Heart right ventricle (tissue), 16 donors: ENCODE measurements at places on chromosomes 5 and 9.

GRCh38 chr9:78363221-78363620, 66.3 kb downstream of the PSAT1 start:
- H3K36me3 ChIP-seq = no peaks in the 10 kb centered on the region
- no peaks in the 10 kb centered on the region for H3K27me3 ChIP-seq
- no peak overlapping the region for H3K27ac ChIP-seq
- no peak overlapping the region for H3K4me3 ChIP-seq
- DNase-seq = no peak

DNA sequence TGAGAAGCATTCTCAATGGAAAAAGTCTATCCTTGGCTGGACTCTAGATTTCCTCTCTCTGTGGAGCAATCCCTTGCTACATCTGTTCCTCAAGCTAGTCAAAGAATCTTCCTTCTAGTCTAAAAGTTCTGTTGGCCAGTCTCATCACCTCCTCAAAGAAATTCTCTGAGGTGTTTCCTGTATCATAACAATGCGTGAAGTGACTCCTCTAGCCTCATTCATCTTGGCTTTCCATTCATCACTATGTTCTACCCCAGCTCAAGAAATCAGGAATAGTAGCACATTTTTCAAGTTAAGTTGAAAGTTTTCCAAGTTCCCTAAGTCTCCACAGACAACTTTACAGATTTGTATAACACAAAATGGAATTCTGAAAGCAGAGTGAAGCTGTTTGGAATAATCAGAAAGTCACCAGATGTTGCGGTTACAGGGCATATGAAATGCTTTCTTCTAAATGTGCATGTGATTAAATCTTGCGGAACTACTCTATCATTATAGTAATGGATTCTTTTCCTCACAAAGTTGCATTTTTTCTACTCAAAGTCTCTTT, 176.6 kb upstream of the FREM1 start:
- H3K4me1 ChIP-seq = no peaks in the 10 kb centered on the region
- H3K27me3 ChIP-seq = no peaks in the 10 kb centered on the region
- H3K36me3 ChIP-seq = no peaks in the 10 kb centered on the region
- DNase-seq = no peak
- no peak overlapping the region for H3K27ac ChIP-seq
- no peak overlapping the region for H3K4me3 ChIP-seq

GRCh38 chr9:105541838-105542237, 16.1 kb upstream of the FKTN start:
- no peak overlapping the region for H3K4me3 ChIP-seq
- H3K27me3 ChIP-seq = no peaks in the 10 kb centered on the region
- no peak for DNase-seq
- no peaks in the 10 kb centered on the region for H3K36me3 ChIP-seq
- no peak overlapping the region for H3K27ac ChIP-seq

- H3K36me3 ChIP-seq = peaks cover 84% of the 10 kb centered on the region
- no peaks in the 10 kb centered on the region for H3K27me3 ChIP-seq
- no peak for DNase-seq
- H3K4me3 ChIP-seq = no peak overlapping the region
- H3K4me1 ChIP-seq = no peaks in the 10 kb centered on the region
Observed at GRCh38 chr5:116486588-116486987, 88.0 kb downstream of the SEMA6A start.

- H3K36me3 ChIP-seq = no peaks in the 10 kb centered on the region
- H3K27ac ChIP-seq = no peak overlapping the region
- H3K4me1 ChIP-seq = no peaks in the 10 kb centered on the region
Observed at GRCh38 chr9:135144581-135145170, 57.2 kb downstream of the OLFM1 start.

DNA sequence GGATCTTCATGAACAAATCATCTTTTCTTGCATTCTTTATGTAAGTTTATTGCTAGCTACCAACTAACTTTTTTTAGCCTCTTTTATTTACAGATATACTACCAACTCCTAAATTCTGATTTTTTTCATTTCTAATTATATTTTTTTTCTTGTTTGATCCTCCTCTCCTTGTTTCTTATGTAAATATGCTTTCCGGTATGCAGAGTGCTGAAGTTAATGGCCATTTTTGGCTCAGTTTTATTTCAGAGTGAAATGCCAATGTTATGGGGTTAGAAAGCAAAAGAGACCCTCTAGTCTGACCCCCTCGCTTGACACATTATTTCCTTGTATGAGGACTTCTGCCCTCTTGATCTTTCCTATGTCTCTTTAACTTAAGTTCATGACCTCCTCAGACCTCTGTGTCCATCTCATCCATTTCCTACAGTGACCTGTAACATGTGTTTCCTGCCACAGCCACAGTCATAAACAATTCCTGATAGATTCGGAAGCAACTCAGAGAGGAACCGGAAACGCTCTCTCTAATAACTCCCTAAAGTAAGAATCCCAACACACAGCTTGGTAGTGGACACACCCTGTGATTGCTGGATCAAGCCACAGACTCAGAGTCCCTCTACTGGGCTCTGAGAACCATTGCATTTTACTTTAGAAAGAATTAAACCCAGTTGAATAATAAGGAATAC, 42.9 kb upstream of the AFAP1L1 start:
- no peak overlapping the region for H3K4me3 ChIP-seq
- peak overlapping the region; percentile 48 for H3K27ac ChIP-seq
- peaks cover 38% of the 10 kb centered on the region for H3K4me1 ChIP-seq
- H3K27me3 ChIP-seq = no peaks in the 10 kb centered on the region

DNA sequence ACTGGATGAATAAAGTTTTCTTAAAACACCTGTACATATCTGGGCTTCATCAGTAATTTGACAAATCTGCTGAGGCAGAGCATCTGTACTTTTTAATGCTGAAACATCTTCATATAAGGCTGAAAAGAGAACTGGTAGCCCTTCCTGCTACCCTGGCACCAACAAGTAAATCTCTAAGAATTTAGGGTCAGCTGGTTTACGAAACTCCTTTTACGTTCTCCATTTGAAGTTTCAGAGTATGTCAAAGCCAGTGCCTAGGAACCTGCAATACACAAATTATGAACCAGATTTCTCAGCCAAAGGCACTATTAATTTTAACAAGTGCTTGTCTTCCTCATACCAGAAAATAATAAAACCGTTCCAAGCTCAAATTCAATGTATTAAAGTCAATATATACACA, 3.8 kb downstream of the ZFAND5 start:
- DNase-seq = no peak
- peaks cover 14% of the 10 kb centered on the region for H3K4me1 ChIP-seq
- peaks cover 28% of the 10 kb centered on the region for H3K36me3 ChIP-seq
- H3K27ac ChIP-seq = peak overlapping the region; percentile 41
- no peaks in the 10 kb centered on the region for H3K27me3 ChIP-seq
- H3K4me3 ChIP-seq = peak overlapping the region; percentile 92

DNA sequence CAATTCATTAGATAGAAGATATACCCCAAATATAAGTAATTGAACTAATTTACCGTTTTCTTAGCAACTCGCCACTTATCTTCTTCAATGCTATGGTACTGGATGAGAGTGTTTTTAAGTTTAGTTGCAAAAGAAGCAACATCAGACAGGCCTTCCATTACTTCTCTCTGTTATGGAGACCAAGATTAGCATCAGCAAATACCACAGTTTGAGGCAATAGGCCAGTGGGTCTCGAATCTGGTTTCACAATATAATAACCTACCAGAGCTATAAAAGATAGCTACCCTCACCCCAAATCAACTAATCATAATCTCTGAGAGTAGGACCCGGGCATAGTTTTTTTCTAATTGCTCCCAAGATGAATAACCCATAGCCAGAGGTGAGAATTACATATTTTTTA, 5.1 kb downstream of the STARD4 start:
- H3K27ac ChIP-seq = no peak overlapping the region
- no peaks in the 10 kb centered on the region for H3K36me3 ChIP-seq
- H3K4me1 ChIP-seq = peaks cover 26% of the 10 kb centered on the region
- no peak for DNase-seq

DNA sequence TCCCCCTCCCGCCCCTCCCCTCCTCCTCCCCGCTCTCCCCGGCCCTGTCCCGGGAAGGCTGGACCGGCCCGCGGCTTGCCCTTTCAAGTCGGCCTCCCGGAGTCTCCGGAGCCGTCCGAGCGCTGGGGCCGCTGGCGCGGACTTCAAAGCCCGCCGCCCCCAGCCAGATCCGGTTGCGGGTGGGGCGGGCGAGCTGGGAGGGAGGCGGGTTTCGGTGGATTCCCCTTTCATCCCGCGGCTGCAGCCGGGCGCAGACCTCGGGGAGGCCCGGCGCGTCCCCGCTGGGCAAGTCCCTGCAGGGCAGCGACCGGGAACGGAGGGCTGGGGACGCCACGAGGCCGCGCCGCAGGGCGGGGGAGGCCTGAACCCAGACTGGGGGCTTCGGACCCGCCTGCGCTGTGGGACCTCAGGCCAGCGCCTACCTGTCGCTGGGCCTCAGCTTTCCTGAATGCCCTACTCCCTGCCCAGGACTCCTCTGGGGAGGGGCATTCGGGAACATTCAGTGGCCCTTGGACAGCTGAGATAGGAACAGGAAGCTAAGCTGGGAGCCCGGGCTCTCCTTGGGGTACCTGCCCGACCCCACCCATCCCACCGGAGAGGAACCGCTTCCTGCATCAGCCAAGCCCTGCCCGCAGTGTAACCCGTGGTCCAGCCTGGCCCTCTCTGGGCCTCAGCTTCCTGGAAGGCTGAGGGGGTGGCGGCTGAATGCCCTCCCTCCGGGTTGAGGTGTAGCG, 23.4 kb downstream of the C9orf50 start:
- peak overlapping the region; percentile 87 for H3K27ac ChIP-seq
- H3K4me3 ChIP-seq = peak overlapping the region; percentile 15
- no peaks in the 10 kb centered on the region for H3K36me3 ChIP-seq
- H3K27me3 ChIP-seq = peaks cover 9% of the 10 kb centered on the region

- H3K36me3 ChIP-seq = no peaks in the 10 kb centered on the region
- H3K27me3 ChIP-seq = no peaks in the 10 kb centered on the region
- no peak for DNase-seq
- no peaks in the 10 kb centered on the region for H3K4me1 ChIP-seq
- H3K27ac ChIP-seq = no peak overlapping the region
Observed at GRCh38 chr5:59765446-59765845, 128.1 kb downstream of the PDE4D start.

- H3K36me3 ChIP-seq = no peaks in the 10 kb centered on the region
- H3K4me1 ChIP-seq = no peaks in the 10 kb centered on the region
- no peak overlapping the region for H3K4me3 ChIP-seq
- no peak overlapping the region for H3K27ac ChIP-seq
- no peak for DNase-seq
- H3K27me3 ChIP-seq = no peaks in the 10 kb centered on the region
Observed at GRCh38 chr5:114780290-114780689, 389.4 kb downstream of the TRIM36 start.

- DNase-seq = no peak
- no peak overlapping the region for H3K4me3 ChIP-seq
- peaks cover 5% of the 10 kb centered on the region for H3K36me3 ChIP-seq
- H3K27ac ChIP-seq = peak overlapping the region; percentile 95
- no peaks in the 10 kb centered on the region for H3K27me3 ChIP-seq
Observed at GRCh38 chr9:35661756-35662350, 3.1 kb downstream of the ARHGEF39 start.

DNA sequence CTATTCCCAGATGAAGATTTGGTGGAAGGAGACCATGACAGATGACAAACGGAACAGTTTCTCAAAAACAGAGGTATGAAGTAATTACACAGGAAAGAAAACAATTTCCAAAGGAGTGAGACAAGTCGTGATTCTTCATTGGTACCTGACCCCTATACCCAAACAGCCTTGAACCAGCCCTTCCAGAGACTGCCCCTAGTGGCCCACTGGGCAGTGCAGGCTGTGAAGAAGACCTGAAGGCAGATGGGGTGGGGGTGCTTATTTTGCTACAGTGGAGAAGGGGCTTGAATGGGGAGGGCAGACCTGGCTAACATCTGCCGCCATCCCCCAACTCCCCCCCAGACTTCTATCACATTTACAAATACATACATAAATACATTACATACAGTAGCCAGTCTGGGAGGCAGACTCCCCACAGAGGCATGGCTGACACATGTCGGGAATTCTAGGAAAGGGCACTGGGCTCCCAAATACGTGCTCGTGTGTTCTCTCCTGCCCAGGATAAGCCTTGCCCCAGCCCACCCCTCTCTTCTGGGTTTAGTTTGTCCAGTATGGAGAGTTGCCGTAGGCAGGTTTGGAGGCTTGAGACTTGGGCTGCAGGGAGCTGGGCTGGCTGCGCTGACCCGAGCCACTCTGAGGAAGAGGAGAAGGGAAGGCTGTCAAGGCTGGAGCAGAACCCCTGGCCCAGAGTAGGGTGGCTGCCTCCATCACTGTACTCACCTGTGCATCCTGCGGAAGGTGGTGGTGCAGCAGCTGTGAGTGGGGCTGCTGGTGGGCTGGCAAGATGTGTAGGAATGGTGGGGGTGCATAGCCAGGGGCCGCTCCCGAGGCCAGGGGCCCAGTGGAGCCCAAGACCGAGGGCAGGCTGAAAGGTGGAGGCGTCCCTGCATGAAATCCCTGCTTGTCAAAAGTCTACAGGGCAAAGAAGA, 105.3 kb downstream of the UBE2R2 start:
- peaks cover 48% of the 10 kb centered on the region for H3K36me3 ChIP-seq
- no peak overlapping the region for H3K4me3 ChIP-seq
- H3K4me1 ChIP-seq = peaks cover 69% of the 10 kb centered on the region
- no peaks in the 10 kb centered on the region for H3K27me3 ChIP-seq

DNA sequence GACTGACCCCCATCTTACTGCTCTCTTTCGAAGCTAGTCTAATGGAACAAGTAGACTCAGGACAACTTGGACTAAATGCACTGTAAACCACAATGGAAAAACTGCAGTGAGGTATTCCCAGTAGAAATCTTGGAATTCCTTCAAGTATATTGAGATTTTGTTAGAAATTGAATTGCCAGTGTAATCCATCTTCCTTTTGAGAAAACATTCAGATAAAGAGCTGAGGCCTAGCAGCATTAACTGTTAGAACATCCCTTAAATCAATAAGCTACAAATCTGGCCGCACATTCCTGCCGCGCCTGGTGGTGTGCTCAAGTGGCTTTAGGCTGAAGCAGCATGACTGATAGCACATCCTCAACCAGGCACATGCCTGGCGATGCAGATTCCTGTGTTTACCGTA, 29.3 kb downstream of the PPIC start:
- peaks cover 14% of the 10 kb centered on the region for H3K36me3 ChIP-seq
- no peak overlapping the region for H3K27ac ChIP-seq
- DNase-seq = no peak
- no peaks in the 10 kb centered on the region for H3K27me3 ChIP-seq

- H3K4me1 ChIP-seq = no peaks in the 10 kb centered on the region
- DNase-seq = no peak
- no peak overlapping the region for H3K27ac ChIP-seq
- H3K27me3 ChIP-seq = no peaks in the 10 kb centered on the region
- H3K4me3 ChIP-seq = no peak overlapping the region
Observed at GRCh38 chr9:14511452-14511851, 181.8 kb downstream of the ZDHHC21 start.
